ENCODE measurements at places on chromosomes 2 and 18.

GRCh38 chr2:71067567-71068217 is 756 bp upstream of the NAGK start:
- no peak for DNase-seq

GRCh38 chr2:169007941-169008340 is 23.2 kb downstream of the ABCB11 start:
- no peak for DNase-seq

- DNase-seq = no peak
Observed at GRCh38 chr18:46615720-46616119, 41.3 kb downstream of the LOXHD1 start.

- DNase-seq = no peak
Observed at GRCh38 chr2:182229297-182229696, 197.5 kb downstream of the PDE1A start.

DNA sequence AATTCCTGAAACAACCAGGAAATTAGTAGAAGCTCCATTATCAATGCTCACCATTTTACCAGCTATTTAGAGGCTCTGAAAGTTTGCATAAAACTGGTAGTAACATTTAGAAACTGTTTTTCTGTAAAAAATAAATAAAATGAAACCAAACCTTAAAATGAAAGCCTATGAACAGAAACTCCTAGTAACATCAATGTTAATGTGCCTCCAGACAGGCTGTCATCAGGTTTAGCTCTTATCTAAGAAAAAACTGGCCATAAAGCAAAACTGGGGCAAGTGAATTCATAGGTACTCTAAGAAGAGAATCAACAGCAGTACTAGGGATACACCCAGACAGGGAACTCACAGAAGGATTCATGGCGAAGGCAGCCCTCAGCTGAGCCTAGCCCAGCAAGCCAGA is 8.0 kb downstream of the E2F6 start:
- DNase-seq = no peak

DNA sequence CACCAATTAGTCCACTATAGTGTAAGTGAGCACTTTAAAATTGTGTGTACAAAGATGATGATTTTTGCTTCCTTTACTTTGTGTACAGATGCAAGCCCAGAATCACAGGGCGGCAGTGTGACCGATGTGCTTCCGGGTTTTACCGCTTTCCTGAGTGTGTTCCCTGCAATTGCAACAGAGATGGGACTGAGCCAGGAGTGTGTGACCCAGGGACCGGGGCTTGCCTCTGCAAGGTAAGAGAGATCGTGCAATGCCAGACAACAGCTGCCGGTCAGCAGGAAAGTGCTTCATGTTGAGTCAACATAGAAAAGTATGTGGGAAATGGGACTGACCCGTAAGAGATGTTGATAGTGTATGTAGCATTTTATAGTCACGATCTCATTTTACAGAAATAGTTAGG is 156.8 kb upstream of the TTC39C start:
- DNase-seq = no peak

- no peak for DNase-seq
Observed at GRCh38 chr2:68737711-68738110, 3.1 kb downstream of the ARHGAP25 start.

DNA sequence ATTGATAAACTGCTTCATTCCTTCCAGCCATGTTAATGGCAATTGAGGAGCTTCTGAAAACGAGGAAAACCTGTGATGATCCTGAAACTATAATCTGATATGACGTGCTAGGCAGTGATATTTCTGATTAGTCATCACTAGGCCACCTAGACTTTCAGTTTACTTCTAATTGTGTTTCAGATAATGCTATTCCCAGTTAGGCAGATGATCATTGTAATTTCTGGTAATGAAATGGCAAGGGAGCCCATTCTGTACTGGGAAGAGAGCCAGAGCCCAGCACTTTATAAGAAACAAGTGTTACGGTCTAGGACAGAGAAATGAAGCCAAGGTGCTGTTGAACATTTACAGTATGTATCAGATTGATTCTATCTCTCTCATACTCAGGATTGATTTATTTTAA is 106.2 kb downstream of the CPO start:
- no peak for DNase-seq

- DNase-seq = no peak
Observed at GRCh38 chr18:78915446-78916008, 64.1 kb upstream of the SALL3 start.

- DNase-seq = no peak
Observed at GRCh38 chr2:27621524-27621923, 7.3 kb downstream of the CCDC121 start.

GRCh38 chr2:219638948-219639755 is 11.7 kb downstream of the SLC4A3 start:
- DNase-seq = no peak

DNA sequence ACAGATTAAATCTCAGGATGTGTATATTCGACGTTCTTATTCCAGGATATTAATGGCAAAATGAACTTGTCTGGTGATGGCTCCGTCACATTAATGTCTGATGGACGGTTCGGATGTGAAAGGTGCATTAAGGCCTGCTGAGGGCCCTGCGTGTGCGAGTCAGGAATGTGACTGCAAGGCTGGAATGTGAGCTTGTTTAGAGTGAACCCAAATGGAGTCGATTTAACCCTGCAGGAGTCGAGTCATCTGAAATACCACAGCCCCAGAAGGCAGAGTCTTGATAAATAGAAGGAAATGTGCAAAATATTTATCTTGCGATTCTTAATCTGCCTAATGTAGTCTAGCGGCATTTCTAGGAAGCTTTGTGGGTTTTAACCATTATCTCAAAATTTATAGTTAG is 44.3 kb downstream of the RDH14 start:
- DNase-seq = no peak

GRCh38 chr18:32420084-32420750 is 50.5 kb downstream of the GAREM1 start:
- no peak for DNase-seq

- no peak for DNase-seq
Observed at GRCh38 chr18:9775178-9775577, 67.1 kb downstream of the RAB31 start.

DNA sequence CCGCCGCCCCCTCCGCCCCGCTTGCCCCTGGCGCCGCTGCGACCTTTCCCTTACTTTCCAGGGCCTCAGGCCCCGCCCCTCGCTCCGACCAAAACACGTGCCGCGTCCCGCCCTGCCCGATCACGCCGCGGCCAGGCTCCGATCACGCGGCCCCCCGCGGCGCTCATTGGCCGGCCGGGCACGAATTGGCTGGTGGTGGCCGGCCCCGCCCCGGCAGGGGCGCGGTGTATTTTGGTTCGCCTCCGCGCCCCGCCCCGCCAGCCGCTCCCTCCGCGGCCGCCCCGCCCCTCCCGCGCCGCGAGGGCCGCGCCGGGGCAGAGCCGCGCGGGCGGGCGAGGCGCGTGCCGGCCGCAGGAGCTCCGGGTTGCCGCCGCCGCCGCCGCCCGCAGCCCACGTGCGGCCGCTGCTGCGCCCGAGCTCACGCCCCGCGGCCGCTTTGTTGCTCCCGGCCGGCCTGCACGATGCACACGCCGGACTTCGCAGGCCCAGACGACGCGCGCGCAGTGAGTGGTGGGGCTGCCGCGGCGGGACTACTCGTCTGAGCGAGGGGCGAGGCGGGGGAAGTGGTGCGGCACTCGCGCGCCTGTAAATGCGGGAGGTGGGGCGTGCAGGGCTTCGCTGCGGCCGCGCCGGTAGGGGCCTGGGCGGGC is at the start of gene KLF11:
KLF11 (plus strand) TSS at position 295 of the 650 bp plus-strand sequence; CDS start at position 462, 167 bp downstream.
- DNase-seq = peak; percentile 76

Data from thoracic aorta (tissue), 2 donors.